ENCODE measurements at places on chromosomes 5 and 9. TPM values are rescaled to one million over a fixed set of nuclear protein-coding genes. Genes with fewer than 3 reads are reported as not detected.

DNA sequence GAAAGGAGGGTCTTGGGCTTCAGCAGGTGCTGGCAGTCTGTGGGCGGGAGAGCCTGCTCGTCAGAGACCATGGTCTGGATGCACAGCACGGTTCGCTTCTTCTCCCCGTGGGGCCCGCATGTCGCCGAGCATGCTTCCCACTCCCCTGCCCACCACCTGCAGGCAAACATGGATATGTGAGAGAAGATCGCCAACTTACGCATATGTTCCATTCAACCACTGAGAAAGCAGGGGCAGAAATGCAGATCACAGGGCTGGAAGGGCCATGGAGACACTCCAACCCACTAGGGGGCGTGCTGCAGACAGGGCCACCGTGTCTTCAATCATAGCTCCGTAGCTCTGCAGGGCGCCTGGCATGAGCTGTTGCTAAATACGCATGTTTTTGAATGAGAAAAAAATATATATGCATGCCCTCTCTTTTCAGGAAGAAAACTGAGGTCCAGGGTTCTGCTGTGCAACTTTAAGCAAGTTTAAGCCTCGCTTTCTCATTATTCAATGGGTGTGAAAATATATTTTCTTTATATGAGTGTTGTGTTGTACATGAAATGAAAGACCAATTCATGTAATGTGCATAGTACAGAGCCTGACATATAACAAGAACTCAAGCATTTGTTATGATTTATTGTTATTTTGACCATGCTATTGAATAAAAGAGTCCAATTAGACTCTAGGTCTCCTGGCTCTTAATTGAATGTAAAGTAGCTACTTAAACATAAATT is 148.0 kb downstream of the TARS1 start:
- H3K27me3 ChIP-seq = no peaks in the 10 kb centered on the region
- no peak overlapping the region for H3K27ac ChIP-seq
- DNase-seq = peak; percentile 22
- no peaks in the 10 kb centered on the region for H3K36me3 ChIP-seq
- no peaks in the 10 kb centered on the region for H3K4me1 ChIP-seq

- DNase-seq = peak; percentile 15
- peaks cover 24% of the 10 kb centered on the region for H3K4me1 ChIP-seq
- H3K36me3 ChIP-seq = no peaks in the 10 kb centered on the region
- no peak overlapping the region for H3K4me3 ChIP-seq
- no peak overlapping the region for H3K27ac ChIP-seq
These were observed 61.3 kb upstream of the MOCS2 start for GRCh38 chr5:53170746-53171349.

Gene PANK3
- 73.3 TPM for total RNA-seq

Gene CDKN2B
- total RNA-seq = 36.8 TPM

DNA sequence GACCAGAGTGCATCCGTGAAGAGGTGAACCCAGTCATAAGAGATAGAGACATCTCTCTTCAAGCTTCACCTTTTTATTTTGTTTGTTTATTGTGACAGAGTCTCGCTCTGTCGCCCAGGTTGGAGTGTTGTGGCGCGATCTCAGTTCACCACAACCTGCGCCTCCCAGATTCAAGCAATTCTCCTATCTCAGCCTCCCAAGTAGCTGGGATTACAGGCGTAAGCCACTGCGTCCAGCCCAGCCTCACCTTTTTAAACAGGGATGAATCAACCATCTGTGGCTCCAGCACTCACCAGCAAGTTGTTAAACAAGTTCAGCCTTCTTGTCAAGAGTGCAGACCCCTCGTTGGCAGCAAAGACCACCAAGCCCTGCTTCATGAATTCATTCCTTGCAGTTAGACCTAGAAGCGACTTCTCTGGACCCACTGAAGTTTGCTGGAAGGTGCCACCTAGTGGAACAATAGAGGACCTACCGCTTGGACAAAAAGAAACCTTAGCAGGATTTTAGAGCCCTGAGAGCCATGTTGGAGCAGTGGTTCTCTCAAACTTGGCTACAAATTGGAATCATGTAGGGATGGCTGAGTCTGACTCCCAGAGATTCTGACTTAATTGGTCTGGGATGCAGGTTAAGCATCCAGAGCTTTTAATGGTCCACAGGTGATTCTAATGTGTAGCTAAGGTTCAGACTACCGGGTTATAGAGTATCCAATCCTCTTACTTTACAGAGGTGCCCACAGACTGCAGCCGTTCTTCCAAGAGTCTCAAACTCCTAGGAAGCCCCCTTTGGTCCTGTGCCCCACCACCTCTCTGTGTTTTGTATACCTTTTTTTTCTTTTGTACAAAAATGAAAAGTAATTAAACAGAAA is 10.5 kb upstream of the GALNT10 start:
- H3K27me3 ChIP-seq = no peaks in the 10 kb centered on the region
- H3K36me3 ChIP-seq = no peaks in the 10 kb centered on the region
- no peak for DNase-seq

- no peak overlapping the region for H3K4me3 ChIP-seq
- no peaks in the 10 kb centered on the region for H3K36me3 ChIP-seq
- H3K4me1 ChIP-seq = no peaks in the 10 kb centered on the region
- no peaks in the 10 kb centered on the region for H3K27me3 ChIP-seq
These were observed 14.1 kb upstream of the CARD19 start for GRCh38 chr9:93081931-93082330.

DNA sequence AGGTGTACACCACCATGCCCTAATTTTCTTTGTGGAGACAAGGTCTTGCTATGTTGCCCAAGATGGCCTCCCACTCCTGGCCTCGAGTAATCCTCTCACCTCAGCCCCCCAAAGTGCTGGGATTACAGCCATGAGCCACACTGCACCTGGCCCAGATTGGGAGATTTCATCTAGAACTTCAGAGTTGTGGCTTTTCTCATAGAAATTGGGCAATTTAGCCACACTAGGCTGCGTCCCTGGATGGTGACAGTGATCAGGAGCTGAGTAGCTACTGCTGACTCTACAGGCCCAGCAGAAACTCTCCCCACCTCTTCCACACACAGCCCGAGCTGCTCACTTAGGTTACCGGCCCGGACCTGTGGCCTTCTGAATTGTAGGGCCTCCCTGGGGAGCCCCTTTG is 7.7 kb downstream of the PFN3 start:
- H3K36me3 ChIP-seq = no peaks in the 10 kb centered on the region
- H3K27ac ChIP-seq = no peak overlapping the region
- H3K27me3 ChIP-seq = no peaks in the 10 kb centered on the region
- no peak overlapping the region for H3K4me3 ChIP-seq
- H3K4me1 ChIP-seq = no peaks in the 10 kb centered on the region

DNA sequence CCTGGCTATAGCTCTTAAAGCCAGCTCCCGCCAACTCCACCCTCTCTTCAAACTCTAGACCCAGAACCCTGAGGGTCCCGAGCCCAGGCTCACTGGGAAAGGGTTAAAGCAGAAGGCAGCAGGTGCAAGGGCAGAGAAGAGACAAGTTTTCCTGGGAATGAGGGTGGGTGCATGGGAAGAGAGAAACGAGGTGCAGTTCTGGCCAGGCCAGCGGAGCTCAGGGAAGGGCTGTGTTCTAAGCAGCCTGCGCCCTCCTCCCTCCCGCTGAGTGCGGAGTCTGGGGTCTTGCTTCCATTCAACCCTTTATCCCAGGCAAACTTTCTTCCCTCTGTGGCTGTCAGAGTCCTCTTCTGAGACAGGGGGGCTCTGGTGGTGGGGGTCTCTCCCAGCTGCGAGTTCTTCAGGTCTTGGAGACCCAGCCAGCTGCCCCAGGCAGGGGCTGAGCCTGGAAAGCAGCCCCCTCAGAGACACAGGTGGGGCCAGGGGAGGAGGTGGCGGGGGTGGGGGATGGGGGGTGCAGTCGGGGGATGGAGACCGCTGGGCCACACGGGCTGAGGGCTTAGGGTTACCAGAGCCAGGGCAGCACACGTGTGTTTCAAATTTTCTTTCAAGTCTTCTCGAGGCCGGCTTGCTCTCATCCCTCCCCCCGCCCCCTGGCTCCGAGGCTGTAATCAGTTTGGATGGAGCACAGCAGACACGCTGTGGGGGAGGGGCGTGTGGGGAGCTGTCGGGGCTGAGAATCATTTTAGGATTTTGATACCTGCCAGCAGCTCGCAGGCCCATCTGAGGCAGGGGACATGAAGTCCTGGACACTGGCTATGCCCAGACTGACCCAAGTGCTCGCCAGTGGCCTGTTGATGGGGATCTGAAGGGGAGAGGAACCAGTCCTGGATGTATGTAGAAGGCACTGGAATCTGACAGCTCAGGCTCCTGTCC is 169.6 kb upstream of the SMIM23 start:
- H3K27ac ChIP-seq = no peak overlapping the region
- H3K27me3 ChIP-seq = peaks cover 12% of the 10 kb centered on the region

GRCh38 chr5:27590503-27590902 is 552.1 kb upstream of the CDH9 start:
- H3K27me3 ChIP-seq = no peaks in the 10 kb centered on the region
- H3K27ac ChIP-seq = no peak overlapping the region
- DNase-seq = no peak
- no peak overlapping the region for H3K4me3 ChIP-seq
- H3K36me3 ChIP-seq = no peaks in the 10 kb centered on the region
- H3K4me1 ChIP-seq = no peaks in the 10 kb centered on the region

- DNase-seq = no peak
- H3K4me1 ChIP-seq = no peaks in the 10 kb centered on the region
- H3K27ac ChIP-seq = no peak overlapping the region
- H3K27me3 ChIP-seq = no peaks in the 10 kb centered on the region
- H3K36me3 ChIP-seq = no peaks in the 10 kb centered on the region
These were observed 1085.6 kb upstream of the WWC1 start for GRCh38 chr5:167205881-167206280.

Gene NR2F1
- total RNA-seq = 2.8 TPM

- DNase-seq = no peak
- H3K4me3 ChIP-seq = no peak overlapping the region
- no peaks in the 10 kb centered on the region for H3K36me3 ChIP-seq
- H3K4me1 ChIP-seq = peaks cover 42% of the 10 kb centered on the region
- peak overlapping the region; percentile 87 for H3K27ac ChIP-seq
- H3K27me3 ChIP-seq = no peaks in the 10 kb centered on the region
These were observed 52.6 kb downstream of the IPPK start for GRCh38 chr9:92617195-92617813.

- no peaks in the 10 kb centered on the region for H3K27me3 ChIP-seq
- no peak for DNase-seq
- H3K27ac ChIP-seq = peak overlapping the region; percentile 51
These were observed 605.1 kb upstream of the KLF4 start for GRCh38 chr9:108094676-108094993.

DNA sequence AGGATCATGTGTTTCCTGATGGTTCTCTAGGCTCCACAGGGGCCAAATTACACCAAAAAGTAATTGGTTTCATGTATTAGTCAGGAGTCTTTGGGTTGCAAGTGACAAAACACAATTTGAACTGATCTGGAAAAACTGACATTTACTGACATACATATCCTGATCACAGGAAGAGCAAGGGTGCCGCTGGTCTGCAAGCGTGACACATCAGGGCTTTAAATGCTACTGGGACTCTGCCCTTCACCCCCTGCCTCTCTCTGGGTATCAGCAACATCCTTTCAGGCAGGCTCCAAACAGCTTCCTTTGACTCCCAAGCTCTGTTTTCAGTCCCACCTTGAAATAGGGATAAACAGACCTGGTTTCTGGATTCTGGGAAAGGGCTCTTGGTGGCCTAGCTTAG is 197.5 kb downstream of the PALM2AKAP2 start:
- no peak overlapping the region for H3K4me3 ChIP-seq
- no peaks in the 10 kb centered on the region for H3K27me3 ChIP-seq
- no peak overlapping the region for H3K27ac ChIP-seq
- DNase-seq = no peak
- no peaks in the 10 kb centered on the region for H3K36me3 ChIP-seq

DNA sequence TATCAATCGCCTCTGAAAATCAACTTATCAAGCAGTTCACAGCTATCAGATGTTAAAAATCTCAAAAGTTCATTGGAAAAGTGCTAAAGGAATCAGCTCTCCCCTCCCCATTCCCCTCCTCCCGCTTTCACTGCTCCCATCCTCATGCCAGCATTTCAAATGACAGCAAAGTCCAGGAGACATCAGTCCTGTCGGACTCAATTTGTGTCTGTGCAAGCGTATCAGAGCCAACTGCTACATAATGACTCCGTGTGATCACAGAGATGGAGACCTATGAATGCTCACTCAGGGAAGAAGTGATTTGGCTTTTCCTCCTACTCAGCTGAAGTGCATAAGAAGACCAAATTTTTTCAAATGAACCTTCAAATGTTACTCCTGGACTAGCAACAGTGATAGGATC is 937.2 kb upstream of the DMAC1 start:
- no peaks in the 10 kb centered on the region for H3K4me1 ChIP-seq
- DNase-seq = no peak
- H3K27ac ChIP-seq = no peak overlapping the region
- no peak overlapping the region for H3K4me3 ChIP-seq
- H3K27me3 ChIP-seq = no peaks in the 10 kb centered on the region
- no peaks in the 10 kb centered on the region for H3K36me3 ChIP-seq

- H3K4me3 ChIP-seq = no peak overlapping the region
- no peak overlapping the region for H3K27ac ChIP-seq
- H3K27me3 ChIP-seq = no peaks in the 10 kb centered on the region
- no peaks in the 10 kb centered on the region for H3K36me3 ChIP-seq
- DNase-seq = no peak
These were observed 124.0 kb upstream of the TARS1 start for GRCh38 chr5:33316773-33317172.

Gene PCDHGA11
- total RNA-seq = 2.6 TPM
